ENCODE measurements at places on chromosomes 12 and 14.

GRCh38 chr12:118391424-118391823, 15.1 kb downstream of the SUDS3 start:
- no peak for DNase-seq

- no peak for DNase-seq
Observed at GRCh38 chr12:22064968-22065367, 18.9 kb downstream of the CMAS start.

DNA sequence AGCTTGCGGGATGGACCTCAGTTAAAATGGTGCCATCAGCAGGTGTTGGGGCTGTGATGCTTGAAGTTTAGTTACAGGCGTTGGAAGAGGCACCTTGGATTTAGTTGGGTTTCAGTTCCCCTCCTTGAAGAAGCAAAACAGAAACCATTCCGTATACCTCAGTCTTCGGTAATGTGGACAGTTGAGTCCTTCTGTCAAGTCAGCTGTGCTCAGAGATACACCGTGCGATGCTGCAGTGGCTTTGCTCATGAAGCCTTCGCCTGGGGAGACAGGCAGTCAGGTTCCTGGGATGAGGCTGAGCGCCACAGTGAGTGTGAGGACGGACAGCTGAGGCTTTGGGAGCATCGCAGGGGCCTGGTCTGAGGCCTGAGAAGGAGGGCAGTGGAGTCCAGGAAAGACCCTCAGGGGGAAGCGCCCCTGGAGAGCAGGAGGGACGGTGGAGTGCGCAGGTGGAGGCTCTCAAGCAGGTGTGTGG, 7.4 kb downstream of the RAN start:
- DNase-seq, result no peak

GRCh38 chr12:5455045-5455444, 23.1 kb downstream of the NTF3 start:
- DNase-seq, result no peak

- DNase-seq, result no peak
Observed at GRCh38 chr12:40597133-40597532, 95.1 kb upstream of the CNTN1 start.

Data from stimulated activated naive CD4-positive, alpha-beta T cell (primary cell).